NCI-H524 (cell line): ENCODE measurements at places on chromosomes 3 and 15.

- no peak for DNase-seq
Measured at GRCh38 chr15:62938825-62939224, 103.7 kb upstream of the TPM1 start.

DNA sequence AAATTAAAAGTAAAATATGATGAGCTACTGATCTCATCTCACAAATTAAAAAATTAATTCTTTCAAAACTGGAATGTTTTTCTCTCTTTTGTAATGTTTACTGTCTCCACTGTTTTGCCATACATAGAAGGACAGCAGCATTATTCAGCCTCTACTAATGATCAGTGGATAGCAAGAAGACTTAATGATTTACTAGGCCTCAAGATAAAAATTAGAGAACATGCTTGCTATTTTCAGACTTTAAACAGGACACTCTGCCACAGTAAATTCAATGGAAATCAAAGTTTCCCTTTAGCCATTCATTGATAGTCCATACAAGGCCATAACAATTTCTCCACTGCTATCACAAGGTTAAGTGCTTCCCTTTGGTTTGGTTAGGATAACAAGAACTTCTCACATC, 129.4 kb downstream of the TMCC1 start:
- no peak for DNase-seq

- no peak for DNase-seq
Measured at GRCh38 chr15:96348112-96349027, 17.9 kb downstream of the NR2F2 start.

- DNase-seq: no peak
Measured at GRCh38 chr3:23698652-23699313, 107.0 kb upstream of the UBE2E1 start.

- DNase-seq: no peak
Measured at GRCh38 chr3:152258448-152259393, 10.0 kb upstream of the MBNL1 start.

- DNase-seq: no peak
Measured at GRCh38 chr15:31111091-31111647, 9.6 kb upstream of the TRPM1 start.
